ENCODE measurements at places on chromosomes 7 and 10.
A peak's percentile ranks its signal among the peaks of the same experiment; 100 is the strongest.

- DNase-seq, result no peak
These were observed 77.0 kb downstream of the OAT start for GRCh38 chr10:124341768-124342135.

DNA sequence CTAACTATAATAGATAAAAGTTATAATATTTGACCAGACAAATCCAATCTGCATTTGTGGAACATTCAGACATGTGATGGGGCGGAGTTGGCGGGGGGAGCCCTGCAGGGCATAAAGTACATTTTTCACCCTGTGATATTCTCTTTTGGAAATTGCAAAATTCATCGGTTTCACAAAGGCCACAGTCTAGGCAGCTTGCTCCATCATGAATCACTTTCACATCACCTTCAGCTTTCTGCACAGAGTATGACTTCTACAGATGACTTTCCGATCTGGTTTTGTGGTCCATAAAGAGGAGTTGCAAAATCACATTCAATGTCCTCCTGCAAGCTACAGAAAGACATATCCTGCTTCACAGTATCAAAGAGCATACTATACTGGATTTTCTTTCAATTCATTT lies 51.4 kb upstream of the APBB1IP start:
- DNase-seq, result no peak

- DNase-seq, result peak; percentile 98
These were observed 56.8 kb upstream of the LANCL2 start for GRCh38 chr7:55308186-55308929.

- DNase-seq, result peak; percentile 22
These were observed 76.4 kb downstream of the FRMD4A start for GRCh38 chr10:14254368-14254767.

DNA sequence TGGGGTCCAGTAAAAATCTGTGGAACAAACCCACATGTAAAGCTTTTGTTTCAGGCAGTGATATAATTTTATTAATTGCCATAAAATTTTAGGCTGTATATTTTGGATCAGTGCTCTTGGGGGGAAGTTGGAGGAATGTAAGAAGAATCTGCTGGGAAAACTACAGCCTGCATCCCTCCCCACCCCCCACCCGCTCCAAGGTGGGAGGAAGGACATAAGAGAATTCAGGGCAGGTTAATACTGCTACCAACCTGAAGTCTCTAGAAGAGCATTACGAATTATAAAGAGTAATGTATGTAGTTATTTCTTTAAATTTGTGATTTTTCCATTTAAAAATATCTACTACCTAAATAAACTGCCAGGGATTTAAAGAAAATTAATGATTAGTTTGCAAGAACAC lies 47.2 kb upstream of the GPR37 start:
- no peak for DNase-seq

GRCh38 chr7:121187222-121187621 lies 141.6 kb upstream of the WNT16 start:
- DNase-seq, result no peak
